ENCODE measurements at places on chromosomes 5 and 9.

GRCh38 chr5:107894361-107894760 is 223.6 kb upstream of the EFNA5 start:
- no peak for DNase-seq

DNA sequence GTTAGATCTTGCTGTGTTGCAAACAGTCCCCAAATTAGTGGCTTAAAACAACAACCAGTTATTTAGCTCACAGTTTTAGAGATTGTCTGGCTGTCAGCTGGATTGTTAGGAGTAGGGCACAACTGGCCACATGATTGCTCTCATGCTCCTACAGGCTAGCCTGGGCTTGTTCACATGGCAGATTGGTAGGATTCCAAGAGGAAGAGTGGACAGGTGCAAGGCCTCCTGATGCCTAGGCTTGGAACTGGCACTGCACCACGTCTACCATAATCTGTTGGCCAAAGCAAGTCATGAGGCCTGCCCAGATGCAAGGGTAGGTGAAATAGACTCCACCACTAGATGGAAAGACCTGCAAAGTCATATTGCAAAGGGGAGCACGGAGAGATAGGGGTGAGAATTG is 76.4 kb downstream of the ACER2 start:
- no peak for DNase-seq

DNA sequence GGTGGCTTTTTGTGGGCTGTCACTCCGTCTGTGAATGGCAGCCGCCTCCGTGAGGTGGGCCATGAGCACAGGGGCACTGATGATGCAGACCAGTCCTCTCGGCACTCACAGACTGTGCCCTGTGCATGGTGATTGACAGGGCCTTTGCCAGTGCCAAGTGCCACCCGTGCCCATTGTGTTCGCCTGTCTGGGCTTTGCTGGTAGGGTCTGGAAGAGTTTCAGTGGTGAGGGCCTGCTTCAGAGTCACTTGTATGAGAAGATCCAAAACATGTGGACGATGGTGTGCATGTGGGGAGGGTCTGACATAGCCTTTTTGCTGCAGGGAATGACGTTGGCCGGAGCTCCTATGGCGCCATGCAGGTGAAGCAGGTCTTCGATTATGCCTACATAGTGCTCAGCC is 34.9 kb downstream of the TENT4A start:
- no peak for DNase-seq

DNA sequence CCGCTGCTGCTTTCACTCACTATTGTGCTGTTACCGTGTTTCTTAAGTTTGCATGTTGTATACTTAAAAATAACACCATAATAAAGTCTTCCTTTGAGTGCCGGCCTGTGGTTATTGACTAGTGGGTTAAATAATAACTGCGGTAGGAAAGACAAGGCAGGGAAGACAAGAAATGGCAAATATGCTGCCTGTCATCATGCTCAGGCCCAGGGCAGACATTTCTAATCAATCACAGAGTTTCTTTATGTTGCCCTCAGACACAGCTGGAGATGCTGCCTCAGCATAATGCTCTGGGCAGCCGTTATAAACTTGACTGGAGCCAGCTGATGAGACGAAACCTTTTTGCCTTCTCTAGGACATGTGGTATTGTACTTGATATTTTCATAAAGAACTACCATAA is 215.0 kb downstream of the GAPVD1 start:
- DNase-seq = no peak

GRCh38 chr5:67235399-67236110 is 39.0 kb upstream of the CD180 start:
- DNase-seq = no peak

DNA sequence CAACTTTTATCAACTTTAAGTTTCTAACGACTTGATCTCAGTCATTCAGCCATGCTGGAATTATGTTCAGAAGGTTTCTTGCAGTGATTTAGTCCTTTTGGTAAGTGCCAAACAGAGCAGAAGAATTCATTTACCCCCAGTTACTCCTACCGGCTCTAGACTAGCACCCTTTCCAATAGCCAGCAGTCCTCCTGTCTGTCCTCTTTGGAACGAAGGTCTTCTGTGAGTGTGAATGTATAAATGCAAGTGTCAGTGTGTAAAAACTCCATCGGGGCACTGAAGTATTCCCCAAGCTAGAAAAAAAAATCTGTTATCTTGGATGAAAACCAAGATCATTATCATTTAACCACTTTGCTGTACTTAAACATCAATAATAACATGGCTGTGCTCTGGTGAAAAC is 64.4 kb downstream of the GLIS3 start:
- DNase-seq = no peak

- no peak for DNase-seq
Measured at GRCh38 chr9:82538634-82539033, 524.3 kb downstream of the RASEF start.

- DNase-seq = no peak
Measured at GRCh38 chr5:16912080-16912479, 24.0 kb downstream of the MYO10 start.

- no peak for DNase-seq
Measured at GRCh38 chr9:35687306-35687705, 2.4 kb downstream of the TPM2 start.

DNA sequence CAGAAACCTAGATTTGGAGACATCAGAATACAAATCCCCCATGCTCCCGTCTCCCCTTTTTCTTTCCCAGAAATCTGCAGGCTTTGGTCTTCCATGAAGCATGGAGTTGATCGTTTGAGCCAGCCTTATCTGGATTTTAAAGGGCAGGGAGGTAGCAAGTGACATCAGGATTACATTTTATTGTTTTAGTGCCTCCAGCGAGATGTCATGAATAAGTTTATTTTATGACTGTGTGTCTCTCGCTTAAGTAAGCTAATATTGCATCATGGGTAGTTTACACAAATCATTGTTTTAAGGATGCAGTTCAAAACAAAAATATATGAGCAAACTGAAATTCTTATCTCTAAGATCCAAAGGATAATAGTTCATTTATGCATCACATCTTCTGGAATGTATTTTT is 50.7 kb upstream of the TNFSF8 start:
- DNase-seq = no peak

Measured in NCI-H2081 treated with DMSO at 0.1 percent for 48 hours (cell line).